ENCODE measurements at places on chromosomes 1 and 21.
A peak's percentile ranks its signal among the peaks of the same experiment; 100 is the strongest.

DNA sequence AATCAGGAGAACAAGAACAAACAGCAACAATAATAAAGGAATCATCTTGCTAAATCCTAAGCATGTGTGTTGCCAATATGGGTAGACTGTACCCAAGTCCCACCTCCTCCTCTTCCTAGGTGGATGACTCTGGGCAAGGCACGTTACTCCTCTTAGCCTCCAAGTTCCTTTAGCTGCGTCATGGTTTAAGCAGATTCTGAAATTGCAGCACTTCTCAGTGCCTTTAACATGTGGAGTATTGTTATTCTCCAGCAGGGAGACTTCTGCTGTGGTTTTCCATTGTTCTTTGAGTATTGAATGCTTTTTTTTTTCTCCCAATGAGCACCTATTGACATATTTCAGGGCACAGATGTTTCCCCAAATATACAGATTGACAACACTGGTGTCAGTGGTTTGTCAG, 15.5 kb downstream of the ARHGEF10L start:
- DNase-seq, result no peak

GRCh38 chr1:8107897-8108296, 81.8 kb upstream of the ERRFI1 start:
- no peak for DNase-seq

DNA sequence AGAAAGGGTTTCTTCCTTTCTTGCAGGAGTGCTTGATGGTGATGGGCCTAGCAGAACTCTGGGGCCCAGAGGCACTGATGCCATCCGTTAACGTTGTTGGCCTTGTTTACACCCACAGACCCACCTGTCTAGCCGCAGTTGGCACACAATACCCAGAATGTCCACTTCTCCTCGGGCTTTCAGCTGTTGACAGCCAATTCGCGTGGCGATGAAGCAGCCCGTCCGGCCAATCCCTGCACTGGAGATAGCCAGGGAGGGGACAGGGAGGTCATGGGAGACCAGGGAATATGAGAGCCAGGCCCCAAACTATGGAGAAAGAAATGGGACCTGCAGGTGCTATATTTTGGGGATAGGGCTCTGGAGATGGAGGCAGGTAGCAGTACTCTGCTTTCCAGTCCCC, 5.7 kb upstream of the ARL8A start:
- DNase-seq, result no peak

- no peak for DNase-seq
Measured at GRCh38 chr1:74811436-74812179, 78.7 kb downstream of the TYW3 start.

DNA sequence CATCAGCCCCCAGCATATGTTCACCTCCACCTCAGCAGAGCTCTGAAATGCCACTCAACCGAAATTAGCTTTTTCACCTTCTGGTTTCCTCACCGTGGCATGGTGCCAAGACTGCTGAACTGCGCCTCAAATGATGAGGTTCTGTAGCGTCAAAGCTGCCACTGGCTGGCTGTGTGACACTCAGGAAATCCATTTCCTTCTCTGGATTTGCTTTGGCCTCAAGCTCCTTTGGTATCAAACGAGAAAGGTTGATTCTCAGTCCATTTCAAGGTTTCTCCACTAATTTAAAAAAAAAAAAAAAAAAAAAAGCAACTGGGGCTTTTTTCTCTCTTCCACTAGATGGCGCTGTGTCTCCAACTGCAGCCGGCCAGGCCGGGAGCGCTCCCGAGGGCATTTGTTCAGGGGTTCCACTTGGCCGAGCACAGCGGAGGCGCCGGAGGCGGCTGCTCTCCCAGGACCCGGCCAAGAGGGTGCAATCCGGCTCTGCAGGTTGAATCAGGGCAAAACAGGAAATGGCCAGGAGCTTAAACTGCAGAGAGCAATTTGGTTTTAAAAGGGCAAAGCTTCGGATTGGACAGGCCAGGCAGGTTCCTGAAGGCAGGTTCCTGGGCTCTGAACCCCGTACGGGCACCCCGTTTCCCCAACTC, 26.5 kb upstream of the PLA2G2C start:
- DNase-seq, result peak; percentile 43

GRCh38 chr1:111176678-111177077, 23.8 kb downstream of the DENND2D start:
- DNase-seq, result no peak

GRCh38 chr1:169785267-169785666, 9.4 kb downstream of the METTL18 start:
- no peak for DNase-seq

DNA sequence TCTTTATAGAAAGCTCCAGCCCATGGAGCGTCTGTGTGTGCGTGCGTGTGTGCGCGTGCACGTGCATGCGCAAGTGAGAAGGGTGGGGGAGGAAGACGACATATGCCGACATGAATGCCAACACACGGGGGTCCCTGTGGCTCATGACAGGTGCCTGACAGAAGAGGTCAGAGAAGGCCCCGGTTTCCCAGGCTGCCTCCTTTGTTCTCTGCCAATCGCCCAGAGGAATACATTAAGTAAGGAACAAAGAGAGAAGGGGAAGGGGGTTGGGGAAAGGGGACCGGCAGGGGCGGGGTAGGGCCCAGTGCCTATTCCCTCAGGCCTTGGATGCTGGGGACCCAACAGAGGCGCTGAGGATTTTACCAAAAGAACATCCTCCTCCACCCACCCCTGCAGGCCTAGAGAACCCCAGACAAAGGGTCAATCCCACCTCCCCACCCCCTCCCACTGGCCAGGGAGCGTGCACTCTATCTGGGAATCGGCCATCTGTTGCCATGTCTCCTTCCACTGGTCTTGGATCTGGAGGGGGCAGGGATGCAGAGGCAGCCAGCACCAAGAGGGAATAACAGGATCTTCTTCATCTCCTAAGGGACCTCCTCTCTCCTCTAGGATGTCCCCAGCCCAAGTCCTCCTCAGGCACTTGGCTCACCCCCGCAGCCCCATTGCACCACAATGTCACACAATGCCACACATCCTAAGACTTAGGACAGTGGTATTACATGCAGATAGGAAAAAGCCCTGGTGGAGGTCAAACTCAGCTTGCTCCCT, 39.4 kb downstream of the PIK3C2B start:
- no peak for DNase-seq

GRCh38 chr1:197330213-197330612, 62.2 kb downstream of the CRB1 start:
- no peak for DNase-seq

DNA sequence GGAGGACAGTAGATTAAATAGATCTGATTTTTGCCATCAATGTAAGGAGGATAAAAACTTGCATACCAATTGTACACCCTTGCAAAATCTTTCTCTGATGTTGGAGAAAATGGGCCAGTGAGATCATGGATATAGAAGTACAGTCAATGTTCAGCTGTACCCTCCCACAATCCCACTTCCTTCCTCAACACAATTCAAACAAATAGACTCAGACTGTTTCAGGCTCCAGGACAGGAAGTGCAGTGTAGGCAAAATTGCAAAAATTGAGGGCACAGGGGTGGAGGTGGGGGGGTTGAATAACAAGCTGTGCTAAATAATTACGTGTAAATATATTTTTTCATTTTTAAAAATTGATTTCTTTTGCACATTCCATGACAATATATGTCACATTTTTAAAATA, 3.9 kb upstream of the IFI44 start:
- DNase-seq, result no peak

DNA sequence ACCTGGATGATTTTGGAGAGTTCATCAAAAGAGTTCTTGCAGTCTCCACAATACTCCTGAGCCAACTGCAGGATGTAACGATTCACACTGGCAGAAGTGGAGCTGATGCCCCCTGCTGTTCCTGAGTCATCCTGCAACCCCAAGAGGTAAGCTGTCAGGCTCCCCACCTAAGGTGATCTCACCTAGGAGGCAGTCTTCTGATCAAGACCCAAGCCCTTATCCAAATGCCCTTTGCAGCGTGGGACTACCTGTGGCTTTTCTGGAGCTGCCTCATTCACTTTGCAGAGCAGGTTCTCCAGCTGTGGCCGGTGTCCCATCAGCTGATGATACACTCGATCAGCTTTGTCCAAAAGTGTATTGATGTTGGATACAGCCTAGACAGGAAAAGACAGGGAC, 96.4 kb downstream of the UBR4 start:
- peak; percentile 3 for DNase-seq

- DNase-seq, result no peak
Measured at GRCh38 chr21:42039470-42039901, 29.3 kb upstream of the ZBTB21 start.

DNA sequence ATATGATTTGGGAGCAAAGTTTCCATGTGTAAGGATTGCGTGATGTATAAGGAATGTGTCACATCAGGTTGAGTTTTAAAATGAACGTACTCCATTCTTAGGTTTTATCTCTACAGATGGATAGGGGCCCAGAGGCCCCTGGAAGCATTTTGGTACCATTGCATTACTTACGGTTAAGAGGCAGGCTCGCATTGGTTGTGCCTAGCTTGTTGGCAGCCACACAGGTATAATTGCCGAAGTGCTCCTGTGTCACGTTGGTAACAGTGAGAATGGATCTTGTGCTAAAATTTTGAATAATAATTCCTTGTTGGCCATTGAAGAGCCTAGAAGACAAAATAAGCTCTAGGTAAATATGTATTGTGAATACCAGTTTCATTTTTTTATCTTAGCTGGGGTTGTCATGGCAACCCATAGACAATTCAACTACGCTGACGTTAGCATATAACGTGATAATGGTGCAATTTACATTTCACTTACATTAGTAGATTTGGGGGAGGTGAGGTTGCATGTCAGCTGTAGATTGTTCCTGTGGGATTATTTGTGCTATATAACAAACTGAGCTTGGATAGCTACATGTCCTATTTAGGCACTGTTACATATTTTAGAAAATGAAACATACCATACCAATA, 511.9 kb upstream of the ZRANB2 start:
- DNase-seq, result no peak

DNA sequence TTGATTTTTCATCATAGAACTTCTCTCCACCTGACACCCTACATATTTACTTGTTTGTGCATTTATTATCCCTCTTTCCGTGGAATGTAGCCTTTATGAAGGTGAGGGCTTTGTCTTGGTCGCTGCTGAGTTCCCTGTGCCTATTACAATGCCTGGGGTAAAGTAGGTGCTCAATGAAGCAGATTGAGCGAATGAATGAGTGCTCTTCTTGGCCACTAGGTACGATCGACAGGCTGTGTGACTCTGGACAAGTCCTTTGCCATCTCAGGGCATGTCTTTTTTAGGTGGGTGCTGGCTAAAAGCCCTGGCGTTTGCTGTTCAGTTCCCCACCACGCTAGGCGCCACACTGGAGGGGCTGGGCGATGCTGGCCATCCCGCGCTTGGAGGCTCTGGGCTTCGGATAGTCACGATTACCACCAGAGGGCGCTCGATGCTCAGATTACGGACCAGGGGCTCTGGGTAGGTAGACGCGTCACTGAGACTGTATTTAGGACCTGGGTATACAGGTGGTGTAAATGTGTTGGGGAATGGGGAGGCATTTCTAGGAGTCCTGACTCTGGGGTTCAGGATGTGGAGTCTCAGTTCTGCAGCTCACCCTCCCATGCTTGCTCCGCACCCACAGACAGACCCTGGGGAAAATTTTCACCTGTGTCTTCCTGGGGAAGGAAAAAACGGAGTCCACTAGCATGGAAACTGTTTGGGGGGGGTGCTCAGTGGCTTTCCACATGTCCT, 71.0 kb upstream of the CSF3R start:
- DNase-seq, result peak; percentile 39

DNA sequence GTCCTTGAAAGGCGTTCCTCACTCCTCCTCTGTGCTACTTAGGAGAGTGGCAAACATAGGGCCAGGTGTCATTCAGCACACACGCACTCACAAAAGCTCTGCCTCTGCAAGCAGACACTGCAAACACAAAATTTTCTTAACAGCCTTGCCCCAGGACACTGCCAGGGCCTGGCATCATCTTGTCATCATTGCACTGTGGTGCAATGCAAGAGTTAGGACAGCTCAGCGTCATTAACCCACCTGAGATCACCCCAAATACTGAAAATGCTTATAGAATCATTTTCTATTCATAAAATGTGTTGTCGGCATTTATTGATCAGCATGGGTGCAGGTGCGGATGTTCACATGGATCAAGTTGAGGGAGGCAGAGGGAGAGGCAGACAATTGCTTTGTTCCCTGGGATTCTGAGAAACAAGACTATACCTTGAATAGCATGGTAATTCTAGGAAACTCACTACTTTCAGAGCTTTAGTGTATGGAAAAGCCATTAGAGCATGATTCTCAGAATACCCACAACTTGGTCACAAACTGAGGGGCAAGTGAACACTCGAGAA, 3.0 kb downstream of the ADAM30 start:
- DNase-seq, result no peak

DNA sequence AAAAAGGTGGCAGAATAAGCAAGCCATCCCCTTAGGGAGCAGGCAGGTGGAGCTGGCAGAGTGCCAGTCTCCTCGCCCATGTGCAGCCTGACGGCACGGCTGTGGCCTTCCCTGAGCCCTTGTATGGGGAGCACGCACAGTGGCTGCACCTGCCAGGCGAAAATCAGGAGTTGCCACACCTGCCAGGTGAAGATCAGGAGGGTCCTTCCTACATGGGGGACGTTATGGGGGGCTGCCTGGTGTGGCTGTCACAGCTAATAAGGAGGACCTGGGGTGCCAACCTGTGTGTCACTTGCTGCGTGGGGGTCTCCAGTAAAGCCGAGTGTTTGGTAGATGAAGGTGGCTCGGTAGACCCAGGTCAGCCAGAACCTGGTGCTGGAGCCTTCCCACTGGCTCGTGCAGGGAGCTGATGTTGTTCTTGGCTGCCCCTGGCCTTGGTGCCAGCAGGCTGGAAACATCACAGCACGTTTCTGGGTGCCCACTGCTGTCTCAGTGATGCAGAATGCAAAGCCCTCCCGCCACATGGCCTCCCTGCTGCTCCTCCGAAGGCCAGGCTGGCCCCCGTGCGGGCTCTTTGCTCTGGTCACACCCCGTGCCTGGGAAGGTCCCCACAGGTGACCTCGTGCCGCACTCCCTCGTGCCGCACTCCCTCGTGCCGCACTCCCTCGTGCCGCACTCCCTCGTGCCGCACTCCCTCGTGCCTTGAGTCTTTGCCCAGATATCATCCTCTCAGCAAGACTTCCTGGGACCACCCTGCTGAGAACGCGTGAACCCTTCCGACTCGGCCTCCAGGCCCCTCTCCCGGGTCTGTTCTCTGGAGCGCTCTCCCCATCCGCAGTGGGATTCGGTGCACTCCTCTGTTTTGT, 55.4 kb downstream of the SLC37A1 start:
- no peak for DNase-seq

GRCh38 chr1:43554444-43554992, 23.8 kb downstream of the PTPRF start:
- DNase-seq, result no peak

DNA sequence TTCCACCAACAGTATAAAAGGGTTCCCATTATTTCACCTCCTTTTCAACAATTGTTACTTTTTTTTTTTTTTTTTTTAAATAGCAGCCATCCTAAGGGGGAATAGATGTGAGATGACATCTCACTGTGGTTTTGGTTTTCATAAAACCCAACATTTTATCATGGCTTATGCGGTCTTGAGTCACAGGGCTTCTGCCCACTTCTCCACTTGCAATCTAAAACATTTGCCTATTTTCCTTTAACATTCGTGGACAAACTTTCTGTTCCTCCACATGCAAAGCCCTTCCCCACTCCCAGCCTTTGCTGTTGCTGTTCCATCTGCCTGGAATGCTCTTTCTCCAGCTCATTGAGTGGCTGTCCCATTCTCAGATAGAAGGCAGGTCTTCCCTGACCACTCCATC, 239.7 kb upstream of the KCNK2 start:
- DNase-seq, result no peak

- DNase-seq, result no peak
Measured at GRCh38 chr21:44854391-44854663, 19.2 kb downstream of the PTTG1IP start.

Measured in naive B cell (primary cell).